PC-9 (cell line): ENCODE measurements at places on chromosomes 1 and 21. TPM values are rescaled to one million over a fixed set of nuclear protein-coding genes. Genes with fewer than 3 reads are reported as not detected.

GRCh38 chr1:214009423-214010196 lies 21.8 kb downstream of the PROX1 start:
- DNase-seq: no peak

- DNase-seq: no peak
These were observed 78.2 kb upstream of the COA6 start for GRCh38 chr1:234295068-234295467.

- DNase-seq: no peak
These were observed 35.4 kb downstream of the VPS45 start for GRCh38 chr1:150102986-150103385.

GRCh38 chr1:55597910-55598309 lies 382.7 kb upstream of the USP24 start:
- DNase-seq: no peak

GRCh38 chr1:60872426-60873054 lies 209.8 kb upstream of the NFIA start:
- no peak for DNase-seq

DNA sequence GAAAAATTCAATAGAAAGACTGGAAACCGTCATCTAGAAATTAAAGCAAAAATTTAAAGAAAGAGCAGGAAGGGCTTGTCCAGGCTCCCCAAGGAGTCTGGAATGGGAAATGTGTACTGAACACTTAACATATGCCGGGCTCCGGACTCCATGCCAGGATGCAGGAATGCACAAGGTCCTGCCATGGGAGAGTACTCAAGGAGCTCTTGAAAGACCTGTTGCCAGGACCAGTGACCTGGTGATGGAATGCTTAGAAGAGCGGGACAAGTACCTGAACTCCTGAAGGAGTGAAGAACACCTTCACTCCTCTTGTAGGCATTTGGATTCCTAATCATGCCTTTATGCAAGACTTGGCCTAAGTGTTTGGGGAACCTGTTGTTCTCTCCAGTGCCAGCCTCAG lies 16.9 kb upstream of the DSCAM start:
- no peak for DNase-seq

DNA sequence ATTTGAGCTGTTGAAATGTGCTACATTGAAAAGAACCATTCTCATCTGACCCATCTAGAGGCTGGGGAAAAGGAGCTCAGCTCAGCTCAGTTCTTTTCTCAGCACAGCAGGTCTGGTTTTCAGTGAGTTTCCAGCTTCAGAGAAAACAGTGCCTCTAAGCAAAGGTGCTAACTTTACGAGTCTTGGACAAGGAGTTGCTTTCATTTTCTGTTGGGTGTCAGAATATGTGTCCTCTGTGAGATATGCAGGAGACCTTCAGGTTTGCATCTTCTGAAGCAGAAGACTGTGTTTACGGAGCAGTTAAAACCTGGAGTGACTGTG lies 321.3 kb upstream of the USP24 start:
- DNase-seq: no peak

GRCh38 chr1:67264899-67265298 lies 42.8 kb upstream of the IL12RB2 start:
- no peak for DNase-seq

- DNase-seq: no peak
These were observed 11.8 kb downstream of the PLA2G2F start for GRCh38 chr1:20150969-20151368.

DNA sequence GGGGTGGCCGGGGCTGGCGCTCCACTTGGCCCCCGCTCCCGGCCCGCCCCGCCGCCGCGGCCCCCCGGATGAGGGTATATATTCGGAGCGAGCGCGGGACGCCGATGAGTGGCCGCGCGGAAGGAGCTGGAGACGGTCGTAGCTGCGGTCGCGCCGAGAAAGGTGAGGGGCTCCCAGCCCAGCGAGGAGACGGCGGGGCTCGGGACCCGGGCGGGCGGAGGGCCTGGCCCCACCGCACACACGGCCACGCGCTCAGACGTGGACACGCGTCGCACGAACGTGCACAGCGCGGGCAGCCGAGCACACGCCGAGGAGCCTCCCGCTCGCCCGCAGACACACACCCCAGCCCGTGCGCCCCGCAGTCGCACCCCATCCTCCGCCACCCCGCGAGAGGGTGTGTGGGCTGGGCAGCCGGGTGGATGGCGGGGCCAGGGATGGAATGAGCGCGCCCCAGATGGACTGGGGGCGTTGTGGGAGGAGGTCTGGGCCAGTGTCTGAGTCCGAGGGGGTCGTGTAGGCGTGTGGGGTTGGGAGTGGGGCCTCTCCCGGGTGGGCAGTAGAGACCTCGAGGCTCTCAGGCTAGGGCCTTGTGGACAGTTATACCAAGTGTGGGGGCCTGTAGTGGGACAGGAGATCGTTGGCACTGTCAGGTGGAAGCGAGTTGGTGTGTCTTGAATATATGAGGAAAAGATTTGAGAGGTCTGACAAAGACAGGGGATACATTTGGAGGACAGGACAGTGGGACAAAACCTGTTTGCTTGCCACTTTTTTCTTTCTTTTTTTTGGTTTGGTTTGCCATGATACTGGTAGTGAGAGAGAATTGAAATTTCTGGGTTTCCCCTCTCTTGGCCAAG lies at the start of gene UAP1:
Gene UAP1, plus strand, starts transcription at position 107 of the 854 bp plus-strand sequence. CDS start 4,347 bp downstream, outside the sequence.
- DNase-seq: no peak

DNA sequence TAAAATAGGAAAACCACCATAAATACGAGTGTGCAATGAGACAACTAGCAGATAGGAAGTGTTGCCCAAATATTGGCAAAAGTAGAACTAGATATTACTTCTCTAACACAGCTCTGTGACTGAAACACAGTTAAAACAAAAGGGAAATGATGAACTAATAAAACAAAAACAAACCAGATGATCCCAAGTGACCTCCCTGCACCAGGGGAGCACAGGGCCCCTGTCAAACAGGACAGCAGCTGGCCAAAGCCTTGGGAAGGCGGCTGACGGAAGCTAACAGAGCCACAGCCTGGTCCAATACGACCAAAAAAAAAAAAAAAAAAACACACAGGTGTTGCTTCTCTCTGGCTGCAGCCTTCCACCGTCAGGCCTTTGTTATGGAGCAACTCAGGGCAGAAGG lies 17.8 kb downstream of the ZBTB17 start:
- no peak for DNase-seq

DNA sequence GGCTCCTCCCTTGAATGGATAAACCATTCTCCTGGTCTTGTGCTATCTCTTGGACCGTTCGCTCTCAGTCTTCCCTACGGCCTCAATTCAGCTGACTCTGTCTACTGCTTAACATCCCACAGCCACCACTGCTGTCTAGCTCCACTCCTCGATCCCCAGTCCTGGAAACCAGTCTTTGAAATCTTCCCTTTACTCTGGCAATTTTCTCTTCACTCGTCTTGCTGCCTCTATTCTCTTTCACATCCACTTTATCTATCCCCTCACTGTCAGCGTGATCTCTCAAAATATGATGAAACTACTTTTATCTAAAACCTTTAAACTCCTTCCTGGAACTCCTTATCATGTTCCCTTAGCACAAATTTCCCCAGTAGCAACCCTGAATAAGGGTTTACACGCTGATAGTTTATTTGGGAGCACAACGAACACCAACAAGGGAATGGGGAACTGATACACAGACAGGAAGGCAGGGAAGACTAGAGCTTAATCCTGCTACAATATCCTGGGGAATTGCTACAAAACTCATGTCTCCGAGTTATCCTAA lies 131.6 kb upstream of the SAMSN1 start:
- no peak for DNase-seq

DNA sequence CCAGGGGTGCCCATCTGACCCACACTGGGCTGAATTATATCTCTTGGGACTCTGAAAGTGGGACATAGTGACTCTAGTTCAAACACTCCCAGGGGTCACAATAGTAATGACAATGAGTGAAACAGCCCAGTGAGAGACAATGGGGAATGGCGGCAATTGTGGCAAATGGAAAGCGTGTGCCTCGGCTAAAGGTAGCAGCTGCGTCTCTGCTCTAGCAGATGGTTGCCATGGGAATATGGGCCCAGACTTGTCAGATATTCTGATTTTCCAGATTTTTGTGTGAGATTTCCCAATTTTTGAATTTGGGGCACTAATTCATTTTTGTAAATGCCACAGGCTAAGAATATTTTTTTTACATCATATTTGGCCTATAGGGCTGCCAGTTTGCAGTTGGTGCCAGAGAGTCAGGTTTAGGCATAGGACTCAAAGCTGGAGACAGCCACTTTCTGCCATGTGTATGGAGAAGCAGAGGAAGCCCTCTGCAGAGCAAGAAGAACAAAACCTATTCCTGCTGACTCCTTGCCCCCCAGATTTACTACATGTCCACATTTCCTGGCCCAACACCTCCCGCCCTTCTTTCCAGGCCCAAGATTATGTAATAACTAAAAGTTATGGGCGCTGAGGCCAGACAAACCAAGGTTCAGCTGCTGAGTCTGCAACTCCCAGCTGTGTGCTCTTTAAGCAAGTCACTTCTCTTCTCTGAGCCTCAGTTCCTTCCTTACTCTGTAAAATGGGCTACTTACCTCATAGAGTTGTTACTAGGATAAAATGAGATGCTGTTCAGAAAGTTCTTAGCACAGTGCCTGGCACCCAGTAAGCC lies 21.6 kb upstream of the PTP4A2 start:
- DNase-seq: no peak

GRCh38 chr1:154941333-154942013 lies 5.0 kb upstream of the PMVK start:
- no peak for DNase-seq

DNA sequence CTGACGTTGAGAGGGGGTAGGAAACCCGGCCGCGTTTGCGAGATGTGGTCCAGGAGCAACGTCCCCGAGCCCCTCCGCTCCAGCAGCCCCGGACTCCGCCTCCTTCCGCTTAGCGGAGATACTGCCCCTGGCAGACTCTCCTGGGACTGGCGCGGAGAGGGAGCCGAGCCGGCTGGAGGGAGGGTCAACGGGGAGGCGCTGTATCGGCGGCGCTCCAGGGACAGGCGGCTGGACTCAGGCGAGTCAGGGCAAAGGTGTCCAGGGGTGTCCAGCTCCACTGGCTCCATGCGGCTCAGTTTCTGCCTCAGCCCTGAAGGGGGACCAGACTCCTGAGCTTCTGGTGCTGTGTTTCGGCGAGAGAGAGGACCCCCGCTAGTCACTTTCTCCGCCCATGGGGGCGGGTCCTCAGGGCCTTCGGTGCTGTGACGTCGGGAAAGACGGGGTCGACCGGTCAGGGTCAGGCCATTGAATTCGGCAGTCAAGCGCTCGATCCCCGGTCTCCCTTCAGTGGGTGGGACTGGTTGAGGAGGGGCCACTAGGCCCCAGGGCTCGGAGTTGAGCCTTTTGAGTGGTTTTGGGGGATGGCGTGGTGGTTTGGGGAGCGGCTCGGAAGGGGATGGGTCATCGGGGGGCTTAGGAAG lies 2.8 kb upstream of the LIX1L start:
- DNase-seq: peak; percentile 47

DNA sequence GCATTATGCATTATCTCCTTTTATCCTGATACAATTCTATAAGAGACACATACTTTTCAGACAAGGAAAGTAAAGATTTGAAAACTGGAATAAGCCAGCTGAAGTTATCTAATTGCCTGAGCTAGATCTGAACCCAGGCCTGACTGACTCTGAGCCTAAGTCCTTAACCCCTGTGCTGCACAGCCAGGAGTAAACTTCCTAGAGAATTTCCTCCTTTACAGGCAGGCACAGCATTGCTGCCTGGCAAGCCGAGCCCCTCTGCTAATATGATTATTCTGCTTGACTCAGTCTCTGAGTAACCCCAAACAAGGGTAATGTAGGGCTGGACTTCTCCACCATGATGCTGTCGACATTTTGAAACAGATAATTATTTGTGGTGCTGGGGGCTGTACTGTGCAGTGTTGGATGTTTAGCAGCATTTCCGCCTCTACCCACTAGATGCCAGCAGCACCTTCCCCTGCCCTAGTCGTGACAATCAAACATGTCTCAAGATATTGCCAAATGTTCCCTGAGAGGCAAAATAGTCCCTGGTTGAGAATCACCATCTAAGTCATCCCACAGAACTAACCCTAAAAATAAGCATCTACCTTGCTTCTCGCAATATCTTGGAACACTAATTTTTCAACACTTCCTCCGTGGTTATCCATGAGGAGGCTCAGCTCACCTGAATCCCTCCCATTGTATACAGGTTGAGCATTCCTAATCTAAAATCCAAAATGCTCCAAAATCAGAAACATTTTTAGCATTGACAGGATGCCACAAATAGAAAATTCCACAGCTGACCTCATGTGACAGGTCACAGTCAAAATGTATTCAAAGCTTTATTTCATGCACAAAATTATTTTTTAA lies 18.5 kb downstream of the CAMK1G start:
- DNase-seq: peak; percentile 41

PGD gene
- total RNA-seq: 526 and 559 TPM in 2 replicates

NCF2 gene
- total RNA-seq: 54.3 and 65.5 TPM in 2 replicates

FCRL1 gene
- not detected in 2 replicates for total RNA-seq

FCRL5 gene
- not detected in 2 replicates for total RNA-seq

CFAP107 gene
- not detected in 2 replicates for total RNA-seq

KIAA0040 gene
- total RNA-seq: 8.8 and 9.5 TPM in 2 replicates

HJV gene
- total RNA-seq: not detected in 2 replicates

GNG12 gene
- 69.9 and 102 TPM in 2 replicates for total RNA-seq

MAP3K21 gene
- 18.2 and 18.3 TPM in 2 replicates for total RNA-seq

UHMK1 gene
- 34.8 and 49.5 TPM in 2 replicates for total RNA-seq
